ENCODE measurements at places on chromosomes 2 and 18. TPM values are rescaled to one million over a fixed set of nuclear protein-coding genes. Genes with fewer than 3 reads are reported as not detected.

G6PC2 gene
- total RNA-seq, result not detected

FBXO15 gene
- total RNA-seq, result 0.54 TPM

CREG2 gene
- total RNA-seq, result 0.31 TPM

SLC9A4 gene
- 0.10 TPM for total RNA-seq

- no peak overlapping the region for H3K4me3 ChIP-seq
- no peak for DNase-seq
- H3K27ac ChIP-seq, result no peak overlapping the region
- no peaks in the 10 kb centered on the region for H3K4me1 ChIP-seq
These were observed 42.4 kb downstream of the KLHL29 start for GRCh38 chr2:23427350-23427749.

DNA sequence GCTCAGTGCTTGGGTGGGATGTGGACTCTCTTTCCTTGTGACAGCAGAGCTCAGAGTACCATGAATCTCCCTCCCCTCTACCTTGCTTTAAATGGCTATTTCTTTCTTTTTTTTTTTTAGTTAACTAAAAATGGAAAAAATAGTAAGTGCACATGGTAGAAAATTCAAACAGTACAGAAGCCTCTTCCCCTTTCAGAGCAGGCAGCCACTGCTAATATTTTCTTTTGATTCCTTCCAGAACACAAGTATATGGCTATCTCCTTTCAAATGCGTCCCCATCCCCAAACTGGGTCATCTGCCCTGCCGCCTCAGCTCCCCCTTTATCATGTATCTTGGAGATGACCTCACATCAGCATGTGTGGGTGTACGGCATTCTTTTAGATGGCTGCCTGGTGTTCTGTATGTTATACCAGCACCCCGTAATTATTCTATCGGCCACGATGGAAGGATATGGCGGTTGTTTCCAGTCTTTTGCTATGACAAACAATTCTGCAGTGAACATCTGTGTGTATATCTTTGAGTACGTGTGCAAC is 70.5 kb upstream of the DLX2 start:
- peak overlapping the region; percentile 48 for H3K4me3 ChIP-seq
- peaks cover 31% of the 10 kb centered on the region for H3K27me3 ChIP-seq
- no peak for DNase-seq
- no peak overlapping the region for H3K27ac ChIP-seq
- no peaks in the 10 kb centered on the region for H3K4me1 ChIP-seq

GRCh38 chr2:128774320-128775216 is 455.9 kb upstream of the HS6ST1 start:
- H3K27ac ChIP-seq, result no peak overlapping the region
- DNase-seq, result no peak
- H3K27me3 ChIP-seq, result no peaks in the 10 kb centered on the region
- no peaks in the 10 kb centered on the region for H3K4me1 ChIP-seq
- H3K4me3 ChIP-seq, result no peak overlapping the region

- no peak for DNase-seq
- H3K27ac ChIP-seq, result no peak overlapping the region
- H3K36me3 ChIP-seq, result no peaks in the 10 kb centered on the region
- no peaks in the 10 kb centered on the region for H3K4me1 ChIP-seq
These were observed 60.2 kb upstream of the CAVIN2 start for GRCh38 chr2:191907091-191907490.

DNA sequence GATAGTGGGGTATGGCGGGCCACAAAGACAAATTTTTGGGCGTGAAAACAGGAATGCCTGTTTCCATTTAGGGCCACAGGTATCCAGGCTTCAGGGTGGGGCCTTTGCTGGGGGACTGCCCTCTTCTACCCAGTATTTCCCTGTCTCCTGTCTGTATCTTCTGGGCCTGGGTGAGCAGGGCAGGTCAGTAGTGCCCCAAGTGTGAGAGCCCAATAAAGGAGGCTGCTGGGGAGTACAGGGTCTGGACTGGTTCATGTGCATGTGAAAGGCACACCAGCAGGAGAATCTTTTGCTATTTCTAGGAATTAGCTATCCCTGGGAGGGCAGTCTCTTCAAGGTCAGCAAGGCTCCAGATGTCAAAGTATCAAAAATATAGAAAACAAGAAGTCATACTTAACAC is 71.5 kb downstream of the MEX3C start:
- DNase-seq, result no peak
- H3K4me3 ChIP-seq, result no peak overlapping the region
- H3K4me1 ChIP-seq, result no peaks in the 10 kb centered on the region
- no peaks in the 10 kb centered on the region for H3K36me3 ChIP-seq
- no peaks in the 10 kb centered on the region for H3K27me3 ChIP-seq
- H3K27ac ChIP-seq, result no peak overlapping the region

GRCh38 chr18:57094175-57094574 is 52.7 kb upstream of the BOD1L2 start:
- H3K4me1 ChIP-seq, result no peaks in the 10 kb centered on the region
- no peak for DNase-seq
- no peak overlapping the region for H3K4me3 ChIP-seq

DNA sequence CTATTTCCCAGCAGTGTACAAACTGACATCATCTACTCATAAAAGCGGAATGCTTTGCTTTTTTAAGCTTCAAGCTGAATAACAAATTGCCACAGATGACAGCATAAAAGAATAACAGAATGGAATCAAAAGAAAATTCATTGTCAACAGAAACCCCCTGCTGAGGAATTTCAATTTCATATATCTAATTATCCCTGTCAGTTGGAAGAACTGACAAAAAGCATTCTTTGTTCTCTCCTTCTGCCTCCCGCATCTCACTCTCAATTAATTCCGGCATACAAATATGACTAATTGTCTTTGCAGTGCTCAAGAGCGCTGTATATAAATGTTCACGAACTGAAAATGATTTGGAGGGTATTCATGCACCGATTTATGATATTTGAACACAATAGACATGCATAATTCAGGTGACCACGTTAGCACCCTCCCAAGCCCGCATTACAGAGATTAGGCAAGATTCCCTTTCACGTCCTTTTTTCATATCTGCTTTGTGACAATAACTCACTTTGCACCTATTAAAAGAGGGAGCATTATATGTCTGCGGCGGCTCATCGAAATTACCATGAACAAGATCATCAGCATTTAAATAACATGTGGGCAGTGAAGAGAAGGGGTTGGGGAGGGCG is 277.7 kb upstream of the SALL3 start:
- no peaks in the 10 kb centered on the region for H3K4me1 ChIP-seq
- DNase-seq, result no peak
- H3K27me3 ChIP-seq, result peaks cover 2% of the 10 kb centered on the region

DNA sequence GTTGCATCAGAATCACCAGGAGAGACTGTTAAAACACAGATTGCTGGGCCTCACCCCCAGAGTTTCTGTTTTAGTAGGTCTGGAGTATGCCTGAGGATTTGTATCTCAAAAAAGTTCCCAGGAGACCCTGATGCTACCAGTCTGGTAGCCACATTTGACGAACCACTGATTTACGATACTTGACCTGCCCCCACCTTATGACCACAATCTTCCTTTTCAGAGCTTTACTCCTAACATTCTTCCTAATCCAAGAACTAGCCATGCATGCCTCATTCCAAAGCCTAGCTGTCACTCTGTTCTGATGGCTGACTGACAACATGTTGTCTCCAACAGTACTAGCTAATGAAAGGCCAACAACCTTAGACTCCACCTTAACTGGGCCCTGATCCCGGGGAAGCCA is 191.4 kb downstream of the MBD2 start:
- DNase-seq, result no peak
- H3K4me1 ChIP-seq, result no peaks in the 10 kb centered on the region
- H3K27ac ChIP-seq, result no peak overlapping the region
- H3K4me3 ChIP-seq, result no peak overlapping the region
- H3K27me3 ChIP-seq, result peaks cover 6% of the 10 kb centered on the region

DNA sequence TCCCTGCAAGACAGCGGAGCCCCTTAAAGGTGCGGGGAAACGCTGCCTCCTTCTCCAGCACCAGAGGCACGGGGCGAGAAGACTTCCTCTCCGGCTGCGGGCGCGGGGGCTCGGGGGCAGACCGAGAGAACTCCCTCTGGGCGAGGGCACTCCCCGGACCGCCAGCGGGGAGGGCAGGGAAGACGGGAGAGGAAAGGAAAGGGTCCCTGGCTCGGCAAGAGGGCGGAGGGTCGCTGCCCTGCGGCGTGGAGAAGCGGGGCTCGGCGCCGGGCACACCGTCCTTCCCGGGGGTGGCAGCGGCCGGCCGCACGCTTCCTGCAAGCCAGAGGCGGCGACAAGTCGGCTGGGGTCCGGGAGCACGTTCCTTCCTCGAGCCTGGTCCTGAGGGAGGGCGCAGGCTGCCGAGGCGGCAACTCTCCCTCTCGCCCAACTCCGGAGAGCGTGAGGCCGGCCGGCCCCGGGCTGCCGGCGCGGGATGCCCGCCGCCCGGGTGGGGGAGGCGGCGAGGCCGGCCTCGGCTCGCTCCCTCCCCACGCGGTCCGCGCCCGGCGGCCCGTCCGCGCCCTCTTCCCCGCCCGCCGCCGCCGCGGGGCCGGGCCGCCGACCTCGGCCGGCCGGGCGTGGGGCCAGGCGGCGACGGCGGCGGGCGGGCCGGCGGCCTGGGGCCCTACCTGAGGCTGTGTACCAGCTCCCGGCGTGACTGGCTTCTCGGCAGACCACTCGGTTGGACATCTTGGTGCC is 1.1 kb downstream of the MEMO1 start:
- peak overlapping the region; percentile 92 for H3K27ac ChIP-seq
- H3K4me3 ChIP-seq, result peak overlapping the region; percentile 98
- peaks cover 56% of the 10 kb centered on the region for H3K4me1 ChIP-seq
- peaks cover 26% of the 10 kb centered on the region for H3K36me3 ChIP-seq

GRCh38 chr2:88059979-88060906 is 4.7 kb upstream of the KRCC1 start:
- H3K27ac ChIP-seq, result no peak overlapping the region
- DNase-seq, result peak; percentile 34
- peaks cover 2% of the 10 kb centered on the region for H3K36me3 ChIP-seq
- no peak overlapping the region for H3K4me3 ChIP-seq
